Dermis blood vessel endothelial cell (primary cell): ENCODE measurements at places on chromosomes 5 and 9.

- peak; percentile 78 for DNase-seq
Observed at GRCh38 chr5:62354028-62354874, 48.2 kb downstream of the KIF2A start.

- peak; percentile 68 for DNase-seq
Observed at GRCh38 chr5:59506285-59506877, 387.1 kb downstream of the PDE4D start.

- DNase-seq: no peak
Observed at GRCh38 chr9:124101969-124102345, 90.4 kb downstream of the LHX2 start.

DNA sequence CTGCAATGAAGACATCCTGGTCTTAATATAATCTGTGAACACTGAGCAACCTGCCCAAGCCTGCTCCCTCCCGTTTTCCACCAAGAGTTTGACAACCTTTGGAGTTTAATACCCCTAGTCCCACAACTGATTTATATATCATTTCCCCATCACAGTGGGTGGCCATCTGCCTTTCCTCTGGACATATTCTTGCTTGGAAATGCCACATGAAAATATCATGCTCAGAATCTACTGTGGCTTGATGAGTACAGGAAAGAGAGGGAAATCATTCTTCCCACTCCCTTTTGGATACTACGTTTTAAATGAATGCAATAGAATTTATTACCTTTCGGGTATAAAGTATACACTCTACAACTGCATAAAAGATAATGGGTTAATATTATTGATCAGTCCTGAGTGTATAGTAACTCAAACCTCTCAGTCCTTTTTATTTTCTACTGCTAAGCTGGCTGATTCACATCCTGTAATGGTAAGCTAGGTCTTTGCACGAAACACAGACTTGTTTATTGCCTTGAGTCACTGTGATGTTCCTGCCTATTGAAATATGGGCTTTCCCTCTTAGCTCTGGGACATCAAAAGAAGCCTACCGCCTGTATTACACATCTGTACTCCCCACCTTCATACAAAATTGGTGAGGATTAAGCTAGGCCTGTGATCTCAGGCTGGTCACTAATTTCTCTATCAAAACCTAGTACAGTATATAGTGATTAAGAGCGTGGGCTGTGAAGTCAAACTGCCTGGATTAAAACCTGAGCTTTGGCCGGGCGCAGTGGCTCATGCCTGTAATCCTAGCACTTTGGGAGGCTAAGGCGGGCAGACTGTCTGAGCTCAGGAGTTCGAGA is 67.6 kb upstream of the NR5A1 start:
- DNase-seq: peak; percentile 68

DNA sequence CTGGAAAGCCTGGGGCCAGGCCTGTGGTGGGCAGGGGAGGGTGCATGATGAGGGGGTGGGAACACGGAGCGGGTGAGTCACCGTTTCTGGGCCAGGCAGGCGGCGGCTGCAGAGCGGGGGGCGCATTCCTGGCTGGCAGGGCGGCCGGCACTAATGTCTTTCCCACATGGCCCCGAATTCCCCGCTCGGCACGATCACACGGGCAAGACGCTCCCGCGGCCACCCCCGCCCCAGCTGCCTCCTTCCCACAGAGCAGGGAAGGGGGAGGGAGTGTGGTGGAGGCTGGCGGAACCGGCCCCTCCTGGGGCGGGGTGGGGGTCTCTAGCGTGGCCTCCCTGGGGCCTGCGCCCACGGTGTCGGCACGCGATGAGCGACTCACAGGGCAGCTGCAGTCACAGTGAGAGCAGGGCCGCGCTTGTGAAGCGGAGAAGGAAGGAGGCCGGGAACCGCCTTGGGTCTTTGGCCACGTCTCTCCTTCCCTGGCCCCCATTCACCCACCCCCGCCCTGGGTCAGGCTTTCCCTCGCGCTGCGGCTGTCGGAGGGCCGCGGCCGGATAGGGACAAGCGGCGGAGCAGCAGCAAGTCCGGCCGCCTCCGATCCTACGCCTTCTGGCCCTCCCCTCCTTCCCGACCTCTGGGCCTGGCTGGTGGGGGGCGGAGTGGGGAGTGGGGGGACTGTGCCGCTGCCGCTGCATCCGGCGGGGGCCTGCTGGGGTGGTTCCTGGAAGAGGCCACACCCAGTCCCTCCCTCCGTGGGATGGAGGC is 48.9 kb downstream of the CXXC5 start:
- peak; percentile 74 for DNase-seq
